ENCODE measurements at places on chromosomes 5 and 9. TPM values are rescaled to one million over a fixed set of nuclear protein-coding genes. Genes with fewer than 3 reads are reported as not detected.

The OLFM1 gene
- not detected for total RNA-seq

The ENTREP1 gene
- total RNA-seq = 0.77 TPM

The C5orf46 gene
- total RNA-seq = not detected

The PCDHA9 gene
- not detected for total RNA-seq

The GFPT2 gene
- 0.80 TPM for total RNA-seq

The GALT gene
- total RNA-seq = 155 TPM

GRCh38 chr5:38916802-38917201 lies 71.0 kb downstream of the OSMR start:
- no peak overlapping the region for H3K4me3 ChIP-seq
- H3K36me3 ChIP-seq = no peaks in the 10 kb centered on the region
- peaks cover 39% of the 10 kb centered on the region for H3K27me3 ChIP-seq
- DNase-seq = no peak

- H3K27ac ChIP-seq = no peak overlapping the region
- H3K4me1 ChIP-seq = no peaks in the 10 kb centered on the region
- no peaks in the 10 kb centered on the region for H3K36me3 ChIP-seq
- DNase-seq = no peak
- peaks cover 11% of the 10 kb centered on the region for H3K27me3 ChIP-seq
Observed at GRCh38 chr5:153896701-153897100, 142.0 kb downstream of the FAM114A2 start.

- no peak overlapping the region for H3K4me3 ChIP-seq
- no peaks in the 10 kb centered on the region for H3K27me3 ChIP-seq
- peaks cover 21% of the 10 kb centered on the region for H3K4me1 ChIP-seq
- H3K36me3 ChIP-seq = peaks cover 8% of the 10 kb centered on the region
Observed at GRCh38 chr9:93010056-93010455, 48.4 kb upstream of the SUSD3 start.

GRCh38 chr9:98656511-98656910 lies 52.2 kb downstream of the GABBR2 start:
- peaks cover 19% of the 10 kb centered on the region for H3K27me3 ChIP-seq
- H3K4me1 ChIP-seq = no peaks in the 10 kb centered on the region
- DNase-seq = no peak
- H3K27ac ChIP-seq = no peak overlapping the region
- no peak overlapping the region for H3K4me3 ChIP-seq
- H3K36me3 ChIP-seq = no peaks in the 10 kb centered on the region

DNA sequence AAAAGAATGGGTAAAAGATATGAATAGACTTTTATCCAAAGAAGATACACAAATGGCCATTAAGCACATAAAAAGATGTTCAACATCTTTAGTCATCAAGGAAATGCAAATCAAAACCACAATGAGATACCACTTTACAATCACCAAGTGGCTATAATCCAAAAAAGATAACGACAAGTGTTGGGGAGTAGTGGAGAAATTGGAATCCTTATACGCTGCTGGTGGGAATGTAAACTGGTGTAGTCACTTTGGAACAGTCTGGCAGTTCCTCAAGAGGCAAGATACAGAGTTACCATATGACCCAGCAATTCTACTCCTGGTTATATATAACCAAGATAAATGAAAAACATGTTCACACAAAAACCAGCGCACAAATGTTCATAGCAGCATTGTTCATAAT lies 234.9 kb downstream of the SPATA31D1 start:
- DNase-seq = no peak
- H3K27ac ChIP-seq = no peak overlapping the region
- H3K27me3 ChIP-seq = no peaks in the 10 kb centered on the region
- H3K36me3 ChIP-seq = no peaks in the 10 kb centered on the region
- no peaks in the 10 kb centered on the region for H3K4me1 ChIP-seq
- H3K4me3 ChIP-seq = no peak overlapping the region

DNA sequence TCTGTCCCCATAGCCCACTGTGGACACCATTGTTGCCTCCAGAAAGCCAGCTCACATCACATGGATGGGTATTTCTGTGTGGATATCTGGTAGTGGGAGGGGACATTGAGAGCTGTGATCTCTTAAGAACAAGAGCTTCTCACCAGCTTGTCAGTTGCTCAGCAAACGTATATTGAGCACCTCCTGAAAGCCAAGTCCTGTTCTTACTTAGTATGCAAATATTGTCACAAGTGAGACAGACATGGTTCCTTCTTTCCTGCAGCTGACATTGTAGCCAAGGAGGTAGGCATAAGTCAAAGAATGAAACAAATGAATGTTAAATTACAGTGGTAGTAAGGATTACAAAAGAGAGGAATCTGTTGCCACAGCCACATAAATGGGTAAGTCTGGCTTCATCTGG lies 3.8 kb downstream of the TCOF1 start:
- no peak overlapping the region for H3K4me3 ChIP-seq
- peaks cover 47% of the 10 kb centered on the region for H3K4me1 ChIP-seq
- H3K27ac ChIP-seq = no peak overlapping the region

- no peaks in the 10 kb centered on the region for H3K36me3 ChIP-seq
- H3K27ac ChIP-seq = peak overlapping the region; percentile 48
- H3K27me3 ChIP-seq = no peaks in the 10 kb centered on the region
- DNase-seq = no peak
- H3K4me1 ChIP-seq = no peaks in the 10 kb centered on the region
Observed at GRCh38 chr5:34742061-34742460, 85.9 kb downstream of the RAI14 start.

GRCh38 chr5:39518516-39518915 lies 93.7 kb upstream of the DAB2 start:
- H3K36me3 ChIP-seq = no peaks in the 10 kb centered on the region
- H3K27ac ChIP-seq = no peak overlapping the region
- no peaks in the 10 kb centered on the region for H3K4me1 ChIP-seq
- H3K4me3 ChIP-seq = no peak overlapping the region
- no peak for DNase-seq

GRCh38 chr5:170247363-170247762 lies 14.6 kb downstream of the C5orf58 start:
- DNase-seq = no peak
- no peak overlapping the region for H3K4me3 ChIP-seq
- no peaks in the 10 kb centered on the region for H3K27me3 ChIP-seq
- peaks cover 18% of the 10 kb centered on the region for H3K36me3 ChIP-seq

- H3K4me3 ChIP-seq = no peak overlapping the region
- no peaks in the 10 kb centered on the region for H3K4me1 ChIP-seq
- no peak for DNase-seq
- no peaks in the 10 kb centered on the region for H3K36me3 ChIP-seq
Observed at GRCh38 chr5:11715461-11716196, 188.6 kb downstream of the CTNND2 start.

- H3K36me3 ChIP-seq = no peaks in the 10 kb centered on the region
- H3K4me3 ChIP-seq = no peak overlapping the region
- no peaks in the 10 kb centered on the region for H3K4me1 ChIP-seq
- DNase-seq = no peak
- H3K27me3 ChIP-seq = no peaks in the 10 kb centered on the region
Observed at GRCh38 chr9:115764645-115765044, 388.9 kb upstream of the PAPPA start.

- peak overlapping the region; percentile 78 for H3K27ac ChIP-seq
- H3K4me1 ChIP-seq = peaks cover 5% of the 10 kb centered on the region
- no peak overlapping the region for H3K4me3 ChIP-seq
- peaks cover 17% of the 10 kb centered on the region for H3K36me3 ChIP-seq
- no peak for DNase-seq
Observed at GRCh38 chr9:4850603-4851310, 58.0 kb downstream of the RCL1 start.

GRCh38 chr5:176648474-176649194 lies 1.4 kb downstream of the TSPAN17 start:
- H3K4me1 ChIP-seq = peaks cover 35% of the 10 kb centered on the region
- peak overlapping the region; percentile 82 for H3K27ac ChIP-seq
- peaks cover 5% of the 10 kb centered on the region for H3K36me3 ChIP-seq
- H3K27me3 ChIP-seq = no peaks in the 10 kb centered on the region
- DNase-seq = no peak

GRCh38 chr5:168174376-168174775 lies 117.1 kb upstream of the WWC1 start:
- DNase-seq = no peak
- no peak overlapping the region for H3K27ac ChIP-seq
- H3K36me3 ChIP-seq = no peaks in the 10 kb centered on the region
- no peak overlapping the region for H3K4me3 ChIP-seq
- peaks cover 18% of the 10 kb centered on the region for H3K27me3 ChIP-seq
- no peaks in the 10 kb centered on the region for H3K4me1 ChIP-seq

DNA sequence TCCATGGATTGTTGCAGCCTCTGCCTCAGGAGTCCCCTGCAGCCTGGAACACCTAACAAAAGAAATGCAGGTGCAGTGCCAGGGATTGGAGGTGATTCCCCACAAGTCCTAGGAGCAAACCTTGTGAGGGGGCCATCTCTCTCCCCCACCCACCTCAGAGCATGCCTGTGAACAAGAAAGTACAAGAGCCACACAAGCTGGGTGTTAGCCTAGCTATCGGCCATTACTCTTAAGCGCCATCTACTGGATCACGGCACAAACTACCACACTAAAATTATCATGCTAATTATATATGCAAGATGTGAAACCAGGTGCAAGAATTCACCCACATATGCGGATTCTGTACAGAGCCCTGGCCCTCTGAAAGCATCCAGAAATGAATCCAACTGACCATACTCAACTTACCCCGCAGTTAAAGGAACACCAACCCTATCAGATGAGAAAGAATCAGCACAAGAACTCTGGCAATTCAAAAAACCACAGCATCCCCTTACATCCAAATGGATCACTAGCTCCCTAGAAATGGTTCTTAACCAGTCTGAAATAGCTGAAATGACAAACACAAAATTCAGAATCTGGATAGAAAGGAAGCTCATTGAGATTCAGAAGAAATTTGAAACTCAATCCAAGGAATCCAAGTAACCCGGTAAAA lies 16.5 kb upstream of the PRSS3 start:
- DNase-seq = peak; percentile 31
- no peak overlapping the region for H3K27ac ChIP-seq
- H3K4me1 ChIP-seq = peaks cover 5% of the 10 kb centered on the region
- no peaks in the 10 kb centered on the region for H3K36me3 ChIP-seq
- peaks cover 7% of the 10 kb centered on the region for H3K27me3 ChIP-seq
- H3K4me3 ChIP-seq = no peak overlapping the region

- H3K4me1 ChIP-seq = peaks cover 11% of the 10 kb centered on the region
- peak; percentile 11 for DNase-seq
- H3K36me3 ChIP-seq = peaks cover 2% of the 10 kb centered on the region
- H3K27ac ChIP-seq = peak overlapping the region; percentile 74
Observed at GRCh38 chr9:75185585-75186170, 97.4 kb downstream of the OSTF1 start.

DNA sequence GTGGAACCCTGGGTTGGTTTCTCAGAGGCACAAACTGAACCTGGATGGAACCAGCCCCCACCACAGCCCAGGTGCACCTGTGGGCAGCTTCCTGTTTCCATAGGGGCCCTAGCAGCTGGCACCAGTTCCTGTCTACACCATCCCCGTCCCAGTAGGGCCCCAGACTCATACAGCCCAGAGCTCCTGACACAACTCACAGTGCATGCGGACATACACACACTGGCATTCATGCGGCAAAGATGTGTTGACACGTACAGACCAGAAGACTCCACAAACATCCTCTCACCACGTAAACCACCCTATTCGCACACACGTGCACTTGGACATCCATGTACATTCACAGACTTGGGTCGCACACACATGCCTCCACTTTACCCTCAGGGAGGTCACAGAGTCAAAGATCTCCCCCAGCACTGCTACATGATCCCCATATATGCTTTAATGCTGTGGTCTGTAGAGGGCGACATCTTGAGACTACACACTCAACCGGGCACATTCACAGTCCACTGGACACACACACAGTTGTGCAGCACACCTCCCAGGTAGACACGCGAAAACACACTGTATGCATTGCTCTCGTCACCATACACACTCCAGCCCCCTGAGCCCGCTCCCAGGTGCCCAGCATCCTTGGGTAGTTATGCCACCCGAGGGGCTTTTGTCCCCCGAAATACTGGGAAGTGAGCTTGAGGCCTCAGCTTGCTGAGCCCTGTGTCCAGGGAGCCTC lies 22.4 kb downstream of the CXXC5 start:
- DNase-seq = no peak
- H3K4me1 ChIP-seq = peaks cover 28% of the 10 kb centered on the region
- H3K27me3 ChIP-seq = no peaks in the 10 kb centered on the region
- H3K4me3 ChIP-seq = peak overlapping the region; percentile 81
- H3K36me3 ChIP-seq = peaks cover 2% of the 10 kb centered on the region

DNA sequence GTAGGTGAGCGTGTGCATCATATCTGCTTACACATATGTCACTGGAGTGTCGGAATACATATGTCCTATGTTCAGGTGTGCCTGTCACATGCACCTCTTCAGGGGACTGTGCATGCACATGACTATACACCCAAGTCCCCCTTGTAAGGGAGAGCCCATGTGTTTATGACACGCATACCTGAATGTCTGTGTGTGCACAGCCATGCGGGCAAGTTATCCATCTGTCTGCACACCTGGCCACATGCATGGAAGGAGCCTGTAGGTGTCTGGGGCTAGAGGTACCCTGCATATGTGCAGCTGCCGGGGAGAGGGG lies 622 bp upstream of the RGS14 start:
- H3K4me1 ChIP-seq = peaks cover 46% of the 10 kb centered on the region
- peak overlapping the region; percentile 95 for H3K27ac ChIP-seq
- peak overlapping the region; percentile 96 for H3K4me3 ChIP-seq
- no peaks in the 10 kb centered on the region for H3K27me3 ChIP-seq

GRCh38 chr5:67453111-67453905 lies 256.7 kb upstream of the CD180 start:
- H3K27me3 ChIP-seq = peaks cover 8% of the 10 kb centered on the region
- DNase-seq = no peak

DNA sequence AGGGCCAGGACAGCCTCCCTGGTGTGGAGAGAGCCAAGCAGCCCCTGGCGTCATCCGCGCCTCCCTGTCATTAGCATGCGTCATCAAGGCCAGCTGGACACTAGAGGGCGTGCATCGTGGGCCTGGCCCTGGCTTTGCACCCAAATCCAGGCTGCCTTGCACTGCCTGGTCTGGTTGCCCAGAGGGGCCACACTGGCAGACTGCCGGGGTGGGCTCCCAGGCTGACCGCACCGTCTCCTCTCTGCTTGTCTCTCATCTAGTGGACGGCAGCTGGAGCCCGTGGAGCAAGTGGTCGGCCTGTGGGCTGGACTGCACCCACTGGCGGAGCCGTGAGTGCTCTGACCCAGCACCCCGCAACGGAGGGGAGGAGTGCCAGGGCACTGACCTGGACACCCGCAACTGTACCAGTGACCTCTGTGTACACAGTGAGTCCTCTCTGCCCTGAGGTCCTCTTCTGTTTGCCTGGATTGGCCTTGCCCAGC lies 29.0 kb downstream of the HK3 start:
- H3K27me3 ChIP-seq = peaks cover 30% of the 10 kb centered on the region
- no peak overlapping the region for H3K4me3 ChIP-seq
- H3K4me1 ChIP-seq = peaks cover 10% of the 10 kb centered on the region
- no peak overlapping the region for H3K27ac ChIP-seq
- no peaks in the 10 kb centered on the region for H3K36me3 ChIP-seq
- no peak for DNase-seq

DNA sequence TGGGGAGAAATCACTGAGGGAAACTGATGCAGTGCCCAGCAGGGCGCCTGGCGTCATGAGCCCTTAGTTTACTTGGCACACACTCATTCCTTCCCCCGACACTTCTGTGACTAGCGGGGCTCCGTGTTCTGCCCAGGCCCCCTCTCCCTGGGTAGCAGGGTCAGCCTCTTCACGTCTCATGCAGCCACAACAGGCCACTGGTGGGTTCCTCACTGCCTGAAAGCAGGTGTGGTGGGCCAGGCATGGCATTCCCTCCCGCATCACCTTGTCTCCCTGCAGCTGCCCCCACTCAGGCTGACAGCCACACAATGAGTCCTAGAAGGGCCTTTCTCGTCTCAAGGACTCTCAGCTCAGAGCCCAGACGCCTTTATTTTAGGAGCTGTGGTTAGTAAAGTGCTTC lies 51.1 kb upstream of the CPLX2 start:
- no peak overlapping the region for H3K4me3 ChIP-seq
- H3K4me1 ChIP-seq = peaks cover 6% of the 10 kb centered on the region
- H3K27me3 ChIP-seq = peaks cover 15% of the 10 kb centered on the region
- peaks cover 5% of the 10 kb centered on the region for H3K36me3 ChIP-seq
- no peak for DNase-seq
